ENCODE measurements at places on chromosomes 13 and 19.

DNA sequence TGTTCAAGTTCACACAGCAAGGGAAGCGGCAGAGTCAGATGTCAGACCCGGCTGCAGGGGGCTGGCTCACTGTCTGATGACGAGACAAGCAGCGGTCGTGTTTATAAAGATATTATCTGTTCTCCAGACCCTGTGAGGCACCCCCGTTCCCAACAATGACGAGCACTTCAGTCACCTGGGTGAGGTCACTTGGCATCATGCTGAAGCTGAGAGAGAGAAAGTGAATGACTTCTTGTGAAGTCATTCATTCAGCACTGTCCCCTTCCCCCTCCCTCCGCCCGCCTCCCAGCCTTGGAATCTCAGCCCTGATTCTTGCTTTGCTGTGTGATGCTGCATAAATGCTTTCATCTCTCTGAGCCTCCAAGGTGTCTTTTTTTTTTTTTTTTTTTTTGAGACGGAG, 4.9 kb upstream of the LYPD3 start:
- DNase-seq = no peak

GRCh38 chr13:52701728-52702465, 37.7 kb downstream of the CNMD start:
- no peak for DNase-seq

DNA sequence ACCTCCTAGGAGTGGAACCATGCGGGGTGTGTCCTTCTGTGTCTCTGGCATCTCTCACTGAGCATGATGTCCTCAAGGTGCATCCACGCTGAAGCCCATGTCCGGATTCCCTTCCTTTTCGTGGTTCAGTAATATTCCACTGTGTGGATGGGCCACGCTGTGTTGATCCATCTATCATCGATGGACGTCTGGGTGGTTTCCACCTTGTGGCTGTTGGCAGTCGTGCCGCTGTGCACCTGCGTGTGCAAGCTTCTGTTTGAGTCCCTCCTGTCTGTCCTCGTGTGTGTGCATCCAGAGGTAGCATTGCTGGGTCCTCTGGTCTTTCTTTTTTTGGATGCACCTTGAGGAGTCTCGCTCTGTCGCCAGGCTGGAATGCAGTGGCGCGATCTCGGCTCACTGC, 11.2 kb upstream of the GNA15 start:
- no peak for DNase-seq

- no peak for DNase-seq
These were observed 54.8 kb downstream of the DGKH start for GRCh38 chr13:42102961-42103865.

- no peak for DNase-seq
These were observed 1741.2 kb upstream of the PCDH20 start for GRCh38 chr13:63156816-63157215.

- no peak for DNase-seq
These were observed 61.7 kb downstream of the ZNF627 start for GRCh38 chr19:11658970-11659369.

GRCh38 chr13:22108283-22108942, 437.5 kb downstream of the FGF9 start:
- DNase-seq = no peak

DNA sequence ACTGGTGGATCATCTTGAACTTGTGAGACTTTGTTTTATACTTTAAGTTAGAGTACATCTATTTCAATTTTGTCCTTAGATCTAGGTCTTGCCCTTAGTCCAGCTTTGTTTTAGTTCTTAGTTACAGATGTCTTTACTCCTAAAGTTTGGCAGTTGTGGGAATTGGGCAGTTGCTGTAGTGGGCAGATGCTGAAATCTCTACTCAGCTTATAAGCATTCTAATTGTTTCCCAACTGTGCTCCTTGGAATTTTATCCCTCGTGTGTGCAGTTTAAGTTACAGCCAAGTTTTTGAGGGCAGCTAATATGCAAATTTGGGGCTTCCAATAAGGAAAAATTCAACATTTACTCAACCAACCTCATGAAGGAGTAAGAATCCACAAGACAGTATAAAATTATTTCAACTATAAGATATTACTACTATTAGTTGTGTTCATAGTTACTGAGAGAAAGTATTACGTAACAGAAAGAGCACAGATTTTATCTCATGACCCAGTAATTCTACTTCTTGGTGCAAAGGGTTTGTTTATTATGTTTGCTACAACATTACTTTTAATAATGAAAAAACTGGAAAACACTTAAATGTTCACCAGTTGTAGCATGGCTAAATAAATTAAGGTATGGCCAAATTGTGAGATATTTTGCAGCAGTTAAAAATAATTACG, 32.9 kb downstream of the CCDC122 start:
- DNase-seq = no peak

DNA sequence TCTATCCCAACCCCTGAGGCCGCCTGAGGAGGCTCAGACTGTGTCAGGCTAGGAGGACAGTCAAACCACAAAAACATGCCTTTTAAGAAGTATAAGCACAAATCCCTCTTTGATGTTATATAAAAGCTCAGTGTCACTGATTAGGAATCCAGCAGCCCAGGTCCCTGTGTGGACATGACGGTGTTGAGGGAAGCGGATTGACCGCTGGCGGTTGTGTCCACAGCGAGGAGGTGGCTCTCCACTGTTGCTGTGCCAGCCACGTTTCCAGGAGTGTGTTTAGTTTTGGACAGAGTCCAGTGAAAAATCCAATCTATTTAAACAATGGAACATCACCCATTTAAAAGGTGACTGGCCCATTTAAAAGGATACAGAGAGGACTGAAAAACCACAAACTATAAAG, 7.5 kb upstream of the GJA3 start:
- no peak for DNase-seq

- DNase-seq = peak; percentile 82
These were observed 11.8 kb downstream of the LRRC4B start for GRCh38 chr19:50556282-50557008.

- no peak for DNase-seq
These were observed 78.6 kb upstream of the TEX29 start for GRCh38 chr13:111241862-111242261.

GRCh38 chr19:4258181-4258580, 11.3 kb downstream of the YJU2 start:
- no peak for DNase-seq

DNA sequence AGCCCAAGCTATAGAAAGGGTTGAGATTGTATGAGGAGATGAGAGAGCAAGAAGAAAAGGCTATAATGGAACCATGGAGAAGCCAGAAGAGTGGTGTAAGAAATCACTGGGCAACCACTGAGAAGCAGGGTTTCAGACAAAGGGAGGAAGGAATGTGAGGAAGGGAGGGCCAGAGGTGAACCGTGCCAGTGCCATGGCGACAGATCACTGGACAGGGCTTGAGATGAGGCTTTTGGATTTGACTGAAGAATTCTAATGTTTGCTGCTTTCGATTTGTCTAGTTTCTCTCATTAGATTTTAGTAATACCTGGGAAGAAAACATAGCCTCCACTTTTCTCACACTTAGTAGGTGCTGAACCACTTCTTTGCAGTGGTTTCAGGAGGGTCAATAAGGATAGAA, 6.3 kb upstream of the GPR183 start:
- DNase-seq = no peak

DNA sequence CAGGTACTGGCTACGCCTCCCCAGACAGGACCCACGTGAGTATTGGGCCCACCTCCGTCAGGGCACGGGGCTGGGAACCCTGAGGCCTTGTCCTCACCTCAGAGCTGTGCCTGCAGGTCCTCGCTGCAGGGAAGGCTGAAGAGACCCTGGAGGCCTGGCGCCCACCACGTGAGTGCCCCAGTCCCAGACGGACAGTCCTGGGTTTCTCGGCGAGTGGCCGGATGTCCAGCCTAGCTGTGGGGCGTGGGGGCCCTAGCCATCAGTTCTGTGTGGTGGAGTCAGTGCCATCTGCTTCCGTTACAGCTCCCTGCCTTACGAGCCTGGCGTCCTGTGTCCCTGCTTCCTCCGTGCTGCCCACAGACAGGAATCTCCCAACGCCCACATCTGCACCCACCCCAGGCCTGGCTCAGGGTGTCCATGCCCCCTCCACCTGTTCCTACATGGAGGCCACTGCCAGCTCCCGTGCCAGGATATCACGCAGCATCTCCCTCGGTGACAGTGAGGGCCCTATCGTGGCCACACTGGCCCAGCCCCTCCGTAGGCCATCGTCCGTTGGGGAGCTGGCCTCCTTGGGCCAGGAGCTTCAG, 7.8 kb upstream of the OVOL3 start:
- DNase-seq = no peak

- no peak for DNase-seq
These were observed 226.5 kb downstream of the FOXO1 start for GRCh38 chr13:40439928-40440327.

GRCh38 chr13:39148513-39148961, 110.3 kb downstream of the NHLRC3 start:
- no peak for DNase-seq

All from CMK (cell line).